ENCODE measurements at places on chromosomes 16 and 17. TPM values are rescaled to one million over a fixed set of nuclear protein-coding genes. Genes with fewer than 3 reads are reported as not detected.
A peak's percentile ranks its signal among the peaks of the same experiment; 100 is the strongest.

DNA sequence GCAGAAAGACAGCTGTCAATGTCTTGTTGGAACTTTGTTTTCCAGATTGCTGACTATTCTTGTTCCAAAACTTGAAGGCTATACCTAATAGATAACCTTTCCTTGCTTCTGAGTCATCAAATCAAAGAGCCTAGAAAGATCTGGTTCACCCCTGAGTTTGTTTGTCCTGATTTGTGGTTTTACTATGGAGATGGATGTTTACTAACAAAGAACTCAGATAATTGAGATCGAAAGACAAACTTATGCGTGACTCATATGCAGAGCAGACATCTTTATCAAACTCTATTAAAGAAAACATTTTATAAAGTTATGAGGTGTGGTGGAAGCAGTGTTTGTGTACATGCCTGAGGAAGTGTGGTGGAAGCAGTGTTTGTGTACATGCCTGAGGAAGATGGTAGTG is 311.1 kb upstream of the TBX2 start:
- no peak for DNase-seq

The LRRC36 gene
- not detected for total RNA-seq

GRCh38 chr17:48546924-48547807 is 2.3 kb upstream of the HOXB2 start:
- DNase-seq, result peak; percentile 93

The UTS2R gene
- not detected for total RNA-seq

The GP1BA gene
- not detected for total RNA-seq

- no peak for DNase-seq
Observed at GRCh38 chr17:75571885-75572215, 15.8 kb upstream of the MYO15B start.

The SLC5A11 gene
- total RNA-seq, result not detected

All from fibroblast of the aortic adventitia (primary cell).